ENCODE measurements at places on chromosomes 6 and 20.

DNA sequence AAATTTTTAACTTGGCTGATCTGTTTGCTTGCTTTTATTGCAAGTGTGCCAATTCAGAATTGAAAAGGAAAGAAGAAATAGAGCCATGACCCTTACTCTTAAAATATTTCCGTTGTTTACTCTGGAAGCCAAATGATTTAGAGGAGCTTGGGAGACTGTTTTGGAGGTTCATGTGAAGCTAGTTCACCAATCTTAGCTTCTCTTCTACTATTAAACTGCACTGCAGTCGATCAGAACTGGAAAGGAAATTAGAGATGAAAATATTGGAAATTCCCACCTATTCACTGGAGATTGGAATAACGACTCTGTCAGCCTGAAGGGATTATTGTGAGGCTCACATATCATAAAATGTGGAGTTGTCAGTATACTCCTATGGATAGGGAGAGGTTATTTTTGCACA is 81.8 kb downstream of the MLIP start:
- DNase-seq, result no peak

DNA sequence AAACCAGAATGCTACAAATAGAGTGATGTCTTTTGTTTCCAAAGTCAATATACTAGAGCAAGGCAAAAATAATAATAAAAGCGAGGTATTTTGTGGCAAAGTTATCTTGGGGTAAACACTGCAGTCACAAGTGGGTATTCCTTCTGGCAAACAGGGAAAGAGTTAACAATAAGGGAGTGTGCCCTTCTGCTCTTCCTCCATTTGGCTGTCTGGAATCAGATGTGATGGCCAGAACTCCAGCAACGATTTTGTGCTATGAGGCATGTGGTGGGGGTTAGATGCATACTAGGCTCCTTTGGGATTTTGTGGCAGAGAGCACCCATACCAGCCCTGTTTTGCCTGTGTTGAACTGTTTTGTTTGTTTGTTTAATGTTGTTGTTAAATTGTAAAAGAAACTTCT is 2.4 kb upstream of the SLC52A3 start:
- no peak for DNase-seq

GRCh38 chr6:25005010-25005409 is 69.2 kb upstream of the RIPOR2 start:
- DNase-seq, result no peak

- DNase-seq, result no peak
Observed at GRCh38 chr6:15906420-15907016, 222.4 kb upstream of the MYLIP start.

DNA sequence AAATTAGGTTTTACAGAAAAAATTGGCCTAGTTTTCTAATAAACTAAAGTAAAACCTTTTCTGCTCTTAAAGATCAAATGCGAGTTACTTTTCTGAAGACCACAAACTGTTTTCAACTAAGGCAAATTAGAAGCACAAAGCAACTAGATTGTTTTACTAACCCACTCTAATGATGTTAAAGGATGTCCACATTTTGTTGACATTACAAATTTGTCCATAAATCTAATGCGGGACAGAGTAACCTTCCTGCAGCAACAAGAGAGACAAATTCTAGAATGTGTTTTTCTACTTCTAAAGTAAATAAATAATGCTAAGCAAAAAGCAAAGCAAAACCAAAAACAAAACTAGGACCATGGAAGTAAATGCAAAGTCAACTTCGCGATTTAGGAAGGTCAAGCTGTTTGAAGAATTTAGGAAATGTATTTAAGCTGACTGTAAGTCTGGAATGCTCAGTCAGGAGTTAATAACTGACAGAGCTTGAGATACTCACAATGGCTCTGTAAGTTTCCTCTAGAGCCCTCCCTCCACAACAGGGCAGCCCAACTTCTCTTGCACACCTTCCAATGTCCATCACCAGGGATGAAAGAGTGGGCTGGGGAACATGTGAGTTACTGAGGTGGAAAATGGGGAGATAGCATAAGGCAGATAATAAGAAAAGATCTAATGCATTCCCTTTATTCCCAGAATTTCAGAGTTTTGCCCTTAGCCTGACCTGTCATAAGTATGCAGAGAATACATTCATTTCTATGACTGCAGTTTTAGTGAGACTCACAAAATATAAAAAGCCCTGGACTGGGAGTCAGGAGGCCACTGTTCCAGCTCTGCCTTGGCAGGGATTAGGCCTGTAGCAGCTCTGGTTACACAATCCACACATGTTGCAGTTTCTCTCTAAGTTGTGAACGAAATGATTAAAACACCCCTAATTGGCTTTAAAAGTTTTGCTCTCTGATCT is 158.8 kb downstream of the FOXA2 start:
- DNase-seq, result no peak

All from AG04449 (cell line).